ENCODE measurements at places on chromosomes 7 and 10.

GRCh38 chr10:3961082-3961481, 176.1 kb upstream of the KLF6 start:
- DNase-seq = peak; percentile 69

- DNase-seq = no peak
These were observed 290.2 kb downstream of the FGFR2 start for GRCh38 chr10:121308020-121308419.

GRCh38 chr7:149877890-149878522, 4.2 kb downstream of the ATP6V0E2 start:
- DNase-seq = no peak

DNA sequence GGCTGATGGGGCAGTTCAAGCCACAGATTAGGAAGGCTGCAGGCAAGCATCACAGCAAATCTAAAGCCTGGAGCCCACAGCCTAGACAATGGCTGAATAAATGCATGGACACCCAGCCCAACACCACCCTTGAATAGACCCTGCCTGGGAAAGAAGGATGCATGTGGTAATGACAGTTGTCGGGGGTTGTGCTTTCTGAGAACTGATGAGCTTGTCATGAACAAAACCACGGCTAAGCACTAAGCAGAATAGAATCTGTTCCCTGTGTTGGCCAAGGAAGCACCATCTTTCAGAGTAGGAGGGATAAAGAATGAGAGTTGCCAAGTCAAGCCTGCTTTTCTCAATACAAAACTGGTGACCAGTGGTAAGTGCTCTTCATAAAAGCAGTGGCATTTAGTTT, 66.1 kb upstream of the JCAD start:
- DNase-seq = no peak

Measured in activated gamma-delta T cell treated with Interleukin-2 at 50 U/mL for 16 hours (primary cell).